ENCODE measurements at places on chromosomes 16 and 17.
A peak's percentile ranks its signal among the peaks of the same experiment; 100 is the strongest.

DNA sequence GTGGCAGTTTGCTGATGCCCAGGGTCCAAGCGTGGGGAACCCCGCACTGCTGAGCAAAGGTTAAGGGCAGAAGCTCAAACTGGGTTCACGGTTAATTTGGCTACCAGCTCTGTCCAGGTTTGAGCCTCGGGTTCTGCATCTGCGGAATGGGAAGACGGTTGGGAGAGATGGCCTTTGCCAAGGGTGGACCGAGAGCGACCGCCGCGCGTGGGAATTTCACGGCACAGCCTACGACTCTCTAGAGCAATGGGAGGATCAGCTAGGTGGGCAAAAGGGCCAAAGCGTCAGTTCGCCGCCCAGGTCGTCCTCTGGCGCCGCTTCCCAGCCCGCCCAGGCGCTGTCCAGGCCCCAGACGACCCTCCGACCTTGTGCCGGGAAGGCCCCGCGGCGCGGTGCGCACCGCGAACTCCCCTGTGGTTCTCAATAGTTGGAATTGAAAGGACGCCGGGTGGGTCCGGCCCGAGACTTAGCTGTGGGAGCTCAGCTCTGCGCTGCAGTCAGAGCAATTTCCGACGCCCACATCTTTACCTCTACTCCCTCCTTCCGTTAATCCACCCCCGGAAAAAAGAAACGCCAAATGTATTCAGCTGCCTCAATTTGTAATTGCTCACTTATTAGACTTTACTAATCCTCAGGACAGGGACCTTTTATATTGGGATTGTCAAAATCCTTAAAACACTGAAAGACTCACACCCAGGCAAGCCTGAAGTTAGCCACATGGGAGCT, 2.5 kb upstream of the HS3ST3B1 start:
- DNase-seq: no peak

DNA sequence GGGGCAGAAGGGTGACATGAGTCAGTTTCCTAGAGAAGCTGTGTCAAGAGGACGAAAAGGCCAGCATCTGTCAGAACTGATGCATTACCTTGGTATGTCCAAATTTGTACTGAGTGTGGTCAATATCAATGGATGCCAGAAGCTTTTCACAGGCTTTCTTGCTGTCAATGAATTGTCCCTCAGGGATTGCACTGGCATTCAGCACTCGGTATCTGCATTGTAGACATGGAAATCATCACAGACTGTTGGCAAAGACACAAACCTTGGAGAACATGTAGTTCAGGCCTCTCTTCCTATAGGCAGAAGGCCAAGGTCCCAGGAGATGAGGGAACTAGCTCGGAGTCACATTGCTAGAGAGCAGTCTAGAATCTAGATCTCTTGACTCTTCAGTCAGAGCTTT, 16.6 kb downstream of the MYH3 start:
- DNase-seq: no peak

DNA sequence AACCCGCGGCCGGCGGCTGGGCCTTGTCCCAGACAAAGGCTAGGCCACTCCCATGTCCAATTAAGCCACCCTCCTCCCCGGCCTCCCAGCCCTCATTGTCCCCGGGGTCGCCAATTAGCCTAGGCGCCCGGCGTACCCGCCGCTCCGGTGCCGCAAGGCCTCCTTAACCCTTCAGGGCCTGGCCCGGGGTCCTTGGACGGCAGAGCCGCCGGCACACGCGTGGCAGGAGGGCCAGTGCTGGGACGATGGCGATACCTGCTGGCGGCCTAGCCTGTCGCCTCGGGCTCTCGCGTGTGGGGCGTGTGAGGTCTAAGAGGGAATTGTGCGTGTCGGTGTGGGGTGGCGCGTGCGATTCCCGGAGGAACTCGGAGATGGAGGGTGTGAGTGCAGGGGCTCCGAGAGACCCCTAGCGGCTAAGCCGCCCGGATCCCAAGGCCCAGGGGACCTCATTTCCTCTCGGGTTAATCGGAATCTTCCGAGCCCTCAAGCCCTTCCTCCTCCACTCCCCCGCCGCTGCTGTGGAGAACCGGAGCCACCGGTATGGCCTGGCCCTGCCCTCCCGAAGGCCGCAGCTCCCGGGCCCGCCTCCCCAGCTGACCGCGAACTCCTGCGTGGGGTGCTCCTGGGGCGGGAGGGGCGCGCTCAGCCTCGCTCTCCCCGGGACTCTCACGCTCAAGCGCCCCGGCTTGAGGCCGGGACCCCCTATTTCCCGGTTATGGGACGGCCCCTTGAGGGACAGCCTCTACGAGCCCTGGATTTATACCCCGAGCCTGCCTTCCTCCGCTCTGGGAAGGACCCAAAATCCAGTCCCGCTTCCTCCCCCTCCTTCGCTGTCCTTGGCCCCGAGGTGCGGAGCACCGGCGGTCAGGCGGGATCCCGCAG, 11.9 kb downstream of the TBX2 start:
- peak; percentile 78 for DNase-seq

GRCh38 chr17:27660436-27660835, 29.4 kb downstream of the LGALS9 start:
- no peak for DNase-seq

DNA sequence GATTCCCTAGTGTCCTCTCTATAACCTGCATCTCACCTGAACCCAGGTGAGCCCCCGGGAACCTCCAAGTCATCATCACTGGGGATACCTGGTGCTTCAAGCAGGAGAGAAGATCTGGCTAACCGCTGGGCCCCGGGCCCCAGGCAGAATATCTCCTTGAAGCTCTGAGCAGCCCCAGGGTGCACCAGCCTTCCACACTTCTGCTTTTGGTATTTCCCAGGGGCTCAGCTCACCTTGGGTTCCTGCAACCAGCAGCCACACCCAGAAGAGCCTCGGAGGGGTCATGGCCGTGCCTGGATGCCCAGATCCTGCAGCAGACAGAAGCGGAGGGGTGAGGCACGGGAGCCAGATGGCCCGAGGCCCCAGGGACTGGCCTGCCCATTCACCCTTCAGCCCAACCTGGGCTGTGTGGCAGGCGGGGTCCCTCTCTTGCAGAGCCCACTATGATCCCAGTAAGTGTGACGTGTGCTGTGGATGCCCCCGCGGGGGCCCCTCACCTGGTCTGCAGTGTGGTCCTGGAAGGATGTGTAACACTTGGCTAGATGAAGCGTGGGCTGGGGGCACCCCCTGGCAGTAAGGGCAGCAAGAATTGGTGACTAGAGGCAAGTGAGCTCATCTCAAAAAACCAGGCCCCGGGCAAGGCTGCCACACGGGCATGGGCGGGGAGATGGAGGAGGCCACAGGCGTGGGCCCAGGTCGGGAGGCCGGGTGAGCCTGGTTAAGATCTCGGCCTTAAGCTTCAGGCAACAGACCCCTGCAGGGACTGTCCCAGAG, 2.6 kb downstream of the LGALS3BP start:
- no peak for DNase-seq

GRCh38 chr16:14522671-14523070, 107.4 kb downstream of the PARN start:
- no peak for DNase-seq

- DNase-seq: no peak
Measured at GRCh38 chr17:8698162-8698971, 46.3 kb downstream of the CCDC42 start.

DNA sequence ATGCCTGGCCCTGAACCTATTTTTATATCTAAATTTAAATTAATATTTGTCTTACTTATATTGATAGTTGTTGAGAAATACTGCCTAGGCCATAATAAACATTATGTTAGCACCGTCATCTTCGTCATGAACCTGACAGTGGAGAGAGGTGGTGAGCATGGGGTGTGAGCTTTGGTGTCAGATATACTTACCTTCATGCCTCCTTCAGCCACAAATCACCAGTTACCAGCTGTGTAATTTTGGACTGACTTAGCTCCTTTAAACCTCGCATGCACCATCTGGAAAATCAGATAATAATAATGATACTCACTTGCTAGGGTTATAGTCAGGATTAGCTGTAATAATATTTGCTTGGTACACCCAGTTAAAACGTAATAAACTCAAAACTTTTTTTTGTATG, 35.0 kb downstream of the SNX29 start:
- no peak for DNase-seq

DNA sequence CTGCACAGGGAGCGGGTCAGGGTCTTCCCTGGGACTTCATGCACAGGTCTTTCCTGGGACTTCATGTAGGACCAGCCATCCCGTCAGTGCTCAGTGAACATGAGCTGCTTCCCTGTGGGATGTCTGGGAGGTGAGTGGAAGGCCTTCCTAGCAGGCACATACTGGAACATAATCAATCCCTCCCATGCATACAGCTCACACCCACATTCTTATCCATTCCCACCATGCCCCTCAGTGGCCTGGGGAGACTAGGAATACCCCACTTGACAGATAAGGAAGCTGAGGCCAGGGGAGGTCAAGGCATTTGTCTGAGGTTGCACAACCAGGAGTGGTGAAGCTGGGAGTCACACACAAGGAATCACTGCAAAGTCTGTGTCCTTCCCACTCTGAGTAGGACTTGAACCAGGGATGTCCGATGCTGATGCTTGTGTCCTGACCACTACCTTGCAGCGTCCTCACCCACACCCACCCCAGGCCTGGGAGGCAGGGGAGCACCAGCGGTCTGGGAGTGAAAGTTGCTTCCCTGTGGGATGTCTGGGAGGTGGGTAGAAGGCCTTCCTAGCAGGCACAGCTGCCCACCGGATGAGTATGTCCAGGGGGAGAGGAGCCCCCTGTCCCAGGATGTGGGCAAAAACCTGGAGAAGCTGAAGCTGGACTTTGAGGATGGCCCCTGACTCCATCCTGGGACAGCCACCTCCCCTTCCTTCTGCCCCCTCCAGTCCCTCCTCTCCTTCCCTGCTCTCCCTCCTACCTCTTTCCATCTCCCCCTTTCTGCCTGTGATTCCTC, 1.0 kb upstream of the NLRC5 start:
- DNase-seq: no peak

DNA sequence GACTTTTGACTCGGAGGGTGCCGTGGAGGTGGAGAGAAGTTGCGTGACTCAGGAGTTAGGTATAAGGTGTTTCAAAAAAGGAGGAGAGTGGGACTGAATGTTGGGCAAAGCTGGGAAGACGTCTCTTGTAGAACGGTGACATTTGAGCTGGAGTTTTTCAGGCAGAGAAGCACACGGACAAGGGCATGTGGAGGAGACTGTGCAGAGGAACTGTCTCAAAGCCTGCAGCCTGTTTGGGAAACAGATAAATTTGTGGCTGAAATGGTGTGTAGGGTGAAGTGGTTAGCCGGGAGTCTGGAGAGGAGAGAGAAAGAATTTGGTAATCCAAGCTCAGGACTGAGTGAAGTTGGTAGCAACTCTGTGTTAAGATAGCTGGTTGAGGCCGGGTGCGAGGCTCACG, 9.8 kb downstream of the USP10 start:
- no peak for DNase-seq

DNA sequence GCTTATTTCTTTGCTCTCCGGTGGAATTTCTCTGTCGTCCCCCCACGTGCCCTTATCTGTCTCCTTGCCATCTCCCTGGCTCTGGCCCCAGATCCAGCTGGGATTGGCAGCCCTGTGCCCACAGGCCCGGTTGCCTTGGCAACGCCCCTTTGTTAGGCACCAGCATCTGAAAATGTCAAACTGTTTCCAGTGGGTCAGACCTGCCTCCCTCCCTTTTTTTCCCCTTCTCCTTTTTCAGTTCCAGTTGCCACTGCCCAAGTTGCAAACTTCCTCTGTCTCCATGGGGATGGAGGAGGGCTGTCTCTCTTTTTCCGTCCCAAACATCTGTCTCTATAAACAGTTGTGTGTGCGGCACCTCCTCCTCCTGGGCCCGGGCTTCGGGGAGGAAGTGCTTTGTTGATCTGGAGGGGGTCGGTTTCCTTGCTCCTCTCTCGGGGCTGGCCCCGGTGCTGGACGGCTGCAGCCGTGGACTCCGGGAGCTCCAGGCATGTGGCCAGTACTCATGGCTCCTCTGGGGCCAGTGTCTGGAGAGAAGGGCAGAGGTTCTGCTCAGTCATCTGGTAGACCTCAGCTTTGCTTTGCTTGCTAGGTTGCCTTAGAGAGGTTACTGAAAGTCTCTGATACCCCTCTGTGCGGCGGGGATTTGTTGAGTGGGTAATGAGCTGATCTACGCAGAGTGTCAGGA, 35.3 kb downstream of the SOCS3 start:
- no peak for DNase-seq

GRCh38 chr16:73616770-73617169, 568.8 kb upstream of the ZFHX3 start:
- no peak for DNase-seq

GRCh38 chr16:8872967-8873865, 4.4 kb upstream of the CARHSP1 start:
- DNase-seq: no peak

GRCh38 chr17:51203838-51204237, 37.6 kb downstream of the NME2 start:
- no peak for DNase-seq

DNA sequence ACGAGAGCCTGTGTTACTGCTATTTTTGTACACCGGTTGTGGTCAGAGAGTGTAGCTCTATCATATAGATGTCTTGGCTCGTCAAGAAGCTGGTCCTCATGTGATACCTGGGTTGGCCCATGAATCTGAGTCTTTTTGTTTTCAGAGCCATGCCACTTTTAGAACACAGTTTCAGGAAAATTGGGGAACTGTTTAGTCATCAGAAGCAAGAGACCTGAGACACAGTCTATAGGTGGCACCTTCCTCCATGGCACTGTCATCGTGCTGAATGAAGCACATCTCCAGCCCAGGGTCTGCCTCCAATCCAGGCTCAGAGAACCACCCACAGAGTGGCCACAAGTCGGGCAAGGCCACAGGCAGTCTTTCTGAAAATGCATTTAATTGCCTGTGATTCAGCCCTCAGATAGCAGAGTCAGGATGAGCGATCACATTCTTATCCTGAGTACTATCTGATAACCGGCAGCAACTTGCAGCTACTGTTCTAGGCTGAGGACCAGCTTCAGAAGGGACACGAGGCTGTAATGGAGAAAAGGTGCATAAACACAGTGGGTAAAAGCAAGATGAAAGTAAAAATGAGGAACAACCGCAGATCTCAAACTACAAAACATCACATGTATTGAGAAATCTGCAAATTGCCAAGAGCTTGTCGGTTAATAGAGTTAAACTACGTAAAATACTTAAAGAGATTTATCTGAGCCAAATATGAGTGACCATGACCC, 14.2 kb upstream of the HAPSTR1 start:
- peak; percentile 80 for DNase-seq

GRCh38 chr17:17713839-17714238, 32.6 kb downstream of the RAI1 start:
- peak; percentile 86 for DNase-seq

- no peak for DNase-seq
Measured at GRCh38 chr17:49382556-49382955, 20.5 kb upstream of the ZNF652 start.

GRCh38 chr17:13671771-13672170, 70.0 kb upstream of the HS3ST3A1 start:
- DNase-seq: no peak

- DNase-seq: peak; percentile 96
Measured at GRCh38 chr17:48484850-48485249, 46.0 kb downstream of the HOXB1 start.

Data from ACHN (cell line).